ENCODE measurements at places on chromosomes 7 and 10.

GRCh38 chr7:70607759-70608158 is 524.2 kb upstream of the GALNT17 start:
- no peak for DNase-seq

DNA sequence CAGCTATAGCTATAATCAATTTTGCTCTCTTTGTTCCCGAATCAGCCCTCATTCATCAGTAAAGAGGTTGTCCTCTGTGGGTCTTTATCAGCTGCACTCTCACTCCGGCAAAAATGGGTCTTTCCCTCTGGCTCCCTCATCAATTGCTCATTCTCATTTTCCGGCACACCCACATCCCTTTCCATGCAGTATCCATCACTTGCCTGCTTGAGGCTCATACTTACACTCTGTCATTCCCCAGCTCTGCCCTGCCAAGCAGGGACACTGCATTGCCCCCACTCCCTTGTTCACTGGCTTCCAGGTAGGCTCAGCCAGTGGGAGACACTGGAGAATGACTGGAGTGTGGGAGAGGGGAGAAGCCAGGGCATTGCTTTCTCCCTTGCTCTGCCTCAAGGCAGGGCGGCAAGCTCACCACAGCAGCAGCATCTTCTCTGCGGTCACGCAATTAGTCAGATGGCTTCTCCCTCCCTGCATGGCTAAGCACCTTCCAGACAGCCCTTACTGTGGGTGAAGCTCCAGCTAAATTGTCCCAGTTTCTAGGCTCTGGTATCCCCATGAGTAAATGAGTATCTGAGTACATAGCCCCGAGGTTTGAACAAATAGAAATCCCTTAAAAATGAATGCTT is 470.7 kb upstream of the LRRN3 start:
- no peak for DNase-seq

DNA sequence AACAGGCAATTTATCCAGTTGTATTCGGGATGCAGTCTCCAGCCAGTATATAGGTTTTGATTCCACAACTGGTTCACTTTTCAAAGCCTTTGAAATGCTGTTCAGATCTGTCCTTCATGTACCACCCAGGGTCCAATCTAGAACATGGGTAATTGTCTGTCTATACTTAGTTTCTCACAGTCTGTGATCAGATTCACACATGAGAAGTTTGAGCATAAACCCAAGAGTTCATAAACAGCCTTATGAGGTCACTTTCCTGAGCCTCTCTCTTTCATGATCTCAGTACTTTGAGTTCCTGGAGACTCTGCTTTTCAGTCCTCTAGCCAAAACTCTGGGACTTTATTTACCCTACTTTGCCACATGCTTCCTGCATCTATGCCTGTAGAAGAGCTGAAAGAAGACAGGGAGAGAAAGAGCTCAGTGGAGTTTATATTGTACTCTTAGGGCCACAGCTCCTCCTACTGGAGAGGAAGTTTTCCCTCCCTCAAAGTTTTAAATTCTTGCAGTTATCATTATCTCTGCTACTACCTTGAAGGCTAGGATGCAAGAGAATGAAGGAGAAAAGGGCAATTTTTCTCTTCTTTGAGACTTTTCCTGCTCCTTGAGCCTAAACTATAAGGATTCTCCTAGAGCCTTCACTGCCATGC is 172.0 kb downstream of the ZEB1 start:
- peak; percentile 80 for DNase-seq

GRCh38 chr10:122468307-122468925 is 7.1 kb downstream of the HTRA1 start:
- DNase-seq, result no peak

GRCh38 chr10:85008488-85009184 is 680.2 kb downstream of the CCSER2 start:
- DNase-seq, result no peak

- no peak for DNase-seq
These were observed 205.8 kb upstream of the SLC26A5 start for GRCh38 chr7:103651593-103652377.

GRCh38 chr10:486206-486605 is 203.3 kb downstream of the DIP2C start:
- no peak for DNase-seq

DNA sequence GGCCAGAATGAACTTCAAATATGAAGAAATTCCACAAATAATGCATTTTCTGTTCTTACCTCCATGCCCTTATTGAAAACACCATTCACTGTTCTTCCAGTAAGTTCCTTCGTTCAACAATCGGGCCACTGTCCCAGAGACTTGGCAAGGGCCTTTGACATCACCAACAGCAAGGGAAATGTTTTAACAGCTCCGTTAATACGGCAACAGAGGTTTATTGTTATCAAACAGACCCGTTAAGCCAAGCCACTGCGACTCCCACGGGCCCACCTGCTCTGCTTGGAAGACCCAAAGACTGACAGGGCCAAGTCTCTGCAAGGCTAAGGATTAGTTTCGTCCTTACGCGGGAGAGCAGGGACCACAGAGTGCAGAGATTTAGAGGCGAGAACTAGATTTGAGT is 43.4 kb upstream of the LYZL1 start:
- DNase-seq, result no peak

- DNase-seq, result no peak
These were observed 33.8 kb downstream of the FAM53B start for GRCh38 chr10:124710266-124710881.

DNA sequence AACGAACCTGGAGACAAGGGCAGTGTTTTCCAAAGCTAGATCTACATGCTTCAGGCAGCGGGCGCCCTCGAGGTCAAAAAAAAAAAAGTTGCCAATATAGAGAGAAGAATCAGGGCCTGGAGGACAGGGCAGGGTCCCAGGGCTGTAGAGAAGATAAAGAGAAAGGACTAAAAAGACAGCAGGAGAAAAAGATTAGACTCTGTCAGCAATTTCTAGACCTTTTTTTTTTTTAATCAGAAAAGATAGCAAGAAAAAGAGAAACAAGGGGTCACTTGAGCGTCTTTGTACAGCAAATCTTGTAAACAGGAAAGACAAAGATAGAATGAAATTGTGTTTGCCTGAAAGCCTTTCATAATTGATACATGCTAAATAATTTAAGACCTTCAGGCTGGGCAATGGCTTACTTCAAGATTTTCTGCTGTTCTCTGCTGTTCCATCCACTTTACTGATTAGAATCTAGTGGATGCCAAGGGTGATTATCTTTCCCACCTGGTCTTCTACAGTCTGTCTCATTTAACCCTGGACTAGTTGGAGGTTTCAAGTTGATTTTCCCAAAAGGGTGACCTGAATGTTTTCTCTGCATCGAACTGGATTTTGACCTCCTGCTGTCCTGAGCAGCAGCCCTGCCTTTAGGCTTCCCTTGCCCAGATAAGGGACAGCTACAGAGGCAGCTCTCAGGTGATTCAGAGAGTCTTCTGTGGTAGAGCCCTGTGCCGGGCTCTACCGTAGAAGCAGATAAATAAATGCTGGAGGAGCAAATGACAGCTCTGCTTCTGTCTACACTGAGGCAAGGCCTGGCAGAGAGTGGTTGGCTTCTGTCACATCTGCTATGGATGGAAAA is 5.1 kb downstream of the LMOD2 start:
- no peak for DNase-seq

DNA sequence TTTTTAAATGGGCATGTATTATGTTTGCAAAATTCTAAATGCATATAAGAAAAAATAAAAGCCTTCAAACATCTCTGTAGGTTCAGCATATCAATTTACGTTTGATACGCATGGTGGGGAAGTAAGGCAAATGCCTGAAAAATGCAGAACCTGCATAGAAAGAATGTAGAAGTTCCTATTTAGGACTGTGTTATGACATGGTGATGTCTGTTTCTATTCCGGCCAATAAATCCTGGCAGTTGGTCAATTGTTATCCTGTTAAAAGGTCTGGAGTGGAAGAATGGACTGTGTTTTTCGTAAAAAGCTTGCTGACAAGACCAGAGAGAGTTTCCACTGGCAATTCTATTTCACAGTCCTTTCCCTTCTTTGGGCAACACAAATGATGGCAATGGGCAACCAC is 49.6 kb upstream of the CAV2 start:
- no peak for DNase-seq

GRCh38 chr10:97574374-97575126 is 2.0 kb downstream of the ANKRD2 start:
- DNase-seq, result no peak
